Liver (tissue), 10 donors: ENCODE measurements at places on chromosomes 16 and 17. TPM values are rescaled to one million over a fixed set of nuclear protein-coding genes. Genes with fewer than 3 reads are reported as not detected.

C1QTNF1 gene
- polyA plus RNA-seq = 8.3 TPM

YWHAE gene
- 177 TPM for polyA plus RNA-seq

TBX21 gene
- polyA plus RNA-seq = 0.25 TPM

MYO18A gene
- 26.3 TPM for polyA plus RNA-seq

CFAP97D1 gene
- not detected for polyA plus RNA-seq
